ENCODE measurements at places on chromosomes 1 and 21.
A peak's percentile ranks its signal among the peaks of the same experiment; 100 is the strongest.

DNA sequence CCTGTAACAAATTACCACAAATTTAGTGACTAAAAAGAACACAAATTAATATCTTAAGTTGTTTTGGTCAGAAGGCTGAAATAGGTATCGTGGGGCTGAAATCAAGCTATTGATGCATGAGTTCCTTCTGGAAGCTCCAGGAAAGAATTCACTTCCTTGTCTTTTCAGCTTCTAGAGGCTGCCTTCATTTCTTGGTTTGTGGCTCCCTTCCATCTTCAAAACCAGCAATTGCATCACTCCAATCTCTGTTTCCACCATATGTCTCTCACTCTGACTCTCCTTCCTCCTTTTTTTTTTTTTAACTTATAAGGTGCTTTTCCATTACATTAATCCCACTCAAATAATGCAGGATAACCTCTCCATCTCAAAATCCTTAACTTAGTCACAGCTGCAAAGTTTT, 78.4 kb downstream of the OLFM3 start:
- DNase-seq, result no peak

DNA sequence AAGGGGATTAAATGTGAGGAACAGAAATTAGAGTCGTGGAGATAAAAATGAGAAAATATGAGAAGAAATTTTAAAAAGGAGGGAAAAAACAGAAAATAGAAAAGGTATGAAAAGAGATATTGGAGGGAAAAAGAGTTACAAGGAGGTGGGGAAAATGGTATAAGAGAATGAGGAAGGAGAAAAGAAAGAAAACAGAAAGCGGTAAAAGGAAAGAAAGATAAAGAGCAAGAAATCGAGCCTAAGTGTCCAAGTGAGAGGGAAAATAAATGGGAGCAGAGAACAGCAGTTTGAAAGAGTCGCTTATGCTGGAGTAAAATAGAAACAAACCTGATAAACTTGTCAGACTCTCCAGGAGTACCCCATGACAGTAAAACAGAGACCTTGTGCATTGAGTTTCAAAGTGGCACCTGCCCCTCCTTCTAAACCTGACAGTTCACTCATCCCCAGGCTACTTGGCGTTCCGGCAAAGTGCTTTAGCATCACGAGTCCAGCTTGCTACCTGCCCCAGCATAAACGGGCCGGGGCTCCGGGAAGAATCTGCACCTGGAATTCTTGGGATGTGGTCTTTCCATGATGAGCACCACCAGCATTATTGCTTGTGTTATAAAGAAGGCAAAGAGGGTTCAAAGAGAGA, 585 bp downstream of the NEGR1 start:
- DNase-seq, result no peak

DNA sequence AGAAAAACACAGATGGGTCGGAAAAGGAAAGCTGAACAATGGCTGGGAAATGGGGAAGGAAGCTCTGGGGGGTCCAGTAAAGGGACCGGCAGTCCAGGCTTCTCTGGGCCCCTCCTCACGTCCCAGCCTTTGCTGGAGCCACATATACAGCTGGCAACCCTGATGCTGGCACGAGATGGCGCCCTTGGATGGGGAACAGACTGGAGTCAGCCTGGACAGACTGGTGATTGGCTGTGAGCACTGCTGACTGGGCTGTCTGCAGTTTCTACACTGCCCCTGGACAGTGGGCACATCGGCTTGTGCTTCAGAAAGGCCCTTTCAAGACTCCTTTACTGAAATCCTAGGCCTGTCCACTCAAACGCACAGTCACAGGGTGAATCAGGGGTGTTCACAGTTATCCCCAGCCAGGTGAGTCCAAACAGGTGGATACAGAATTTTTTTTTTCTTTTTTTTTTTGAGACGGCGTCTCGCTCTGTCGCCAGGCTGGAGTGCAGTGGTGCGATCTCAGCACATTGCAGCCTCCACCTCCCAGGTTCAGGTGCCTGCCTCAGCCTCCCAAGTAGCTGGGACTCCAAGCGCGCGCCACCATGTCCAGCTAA, 31.1 kb upstream of the ZBTB40 start:
- peak; percentile 71 for DNase-seq

DNA sequence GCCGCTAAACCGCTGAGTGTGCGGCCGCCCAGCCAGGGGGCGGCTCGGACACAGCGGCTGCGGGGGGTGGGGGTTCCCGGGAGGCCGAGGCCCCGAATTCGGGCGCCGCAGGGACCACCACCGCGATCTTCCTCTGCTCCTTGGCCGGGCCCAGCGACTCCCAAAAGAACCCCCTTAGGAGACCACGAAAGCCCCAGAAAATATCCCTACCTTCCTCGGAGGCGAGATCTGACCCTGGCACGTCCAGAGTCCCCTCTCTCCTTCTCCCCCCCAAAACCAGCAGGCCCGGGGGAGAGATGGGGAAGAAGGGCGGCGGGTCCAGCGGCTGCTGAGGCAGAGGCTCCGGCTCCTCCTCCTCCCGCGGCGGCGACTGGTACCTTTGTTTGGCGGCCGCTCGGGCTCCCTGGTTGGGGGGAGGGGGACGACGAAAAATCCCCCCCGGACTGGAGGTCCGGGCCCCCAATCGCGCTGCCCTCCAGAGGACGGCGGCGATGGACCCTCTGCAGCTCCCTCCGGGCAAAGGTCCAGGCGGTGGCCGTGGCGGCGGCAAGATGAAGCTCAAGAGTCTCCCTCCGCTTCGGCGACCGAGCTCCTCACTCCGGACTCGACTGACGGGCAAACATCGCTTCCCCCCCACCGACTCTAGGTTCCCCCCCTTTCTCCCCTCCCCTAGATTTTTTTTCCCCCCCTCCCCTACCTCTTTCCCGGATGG, at the start of gene ARID4B:
Gene ARID4B (minus strand): TSS at position 621 of the 712 bp plus-strand sequence. CDS start 1,260 bp downstream, outside the sequence.
- no peak for DNase-seq

DNA sequence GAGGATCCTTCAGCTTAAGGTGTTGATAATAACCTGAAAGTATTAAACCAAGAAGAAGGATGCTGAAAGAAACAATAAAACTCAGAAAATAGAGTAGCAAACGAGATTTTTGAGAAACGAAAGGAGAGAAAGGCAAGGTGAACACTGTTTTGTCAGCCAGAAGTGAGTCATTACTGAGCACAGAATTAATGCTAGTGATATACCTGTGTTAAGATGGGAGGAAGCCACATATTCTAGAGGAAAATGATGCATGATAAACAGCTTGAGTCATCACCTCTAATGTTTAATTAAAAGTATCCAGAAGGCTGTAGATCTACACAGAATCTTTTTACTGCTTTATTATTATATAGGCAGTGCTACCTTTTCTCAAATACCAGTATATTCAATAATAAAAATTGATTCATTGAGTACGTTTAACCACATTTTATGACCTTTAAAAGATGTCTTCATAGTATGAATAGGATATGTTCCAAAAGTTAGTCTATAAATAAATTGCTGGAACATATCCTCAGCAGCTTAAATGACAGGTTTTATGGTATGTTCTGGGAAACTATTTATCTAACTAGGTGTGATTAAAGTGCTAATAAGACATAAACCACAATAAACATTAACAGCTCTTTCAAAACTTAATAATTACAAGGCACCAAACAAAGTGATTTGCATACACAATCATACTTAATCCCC, 10.3 kb downstream of the SH3GLB1 start:
- no peak for DNase-seq

GRCh38 chr1:147723691-147724323, 36.6 kb downstream of the GJA5 start:
- no peak for DNase-seq

- DNase-seq, result no peak
These were observed 119.7 kb downstream of the PPIAL4G start for GRCh38 chr1:148363439-148363810.

DNA sequence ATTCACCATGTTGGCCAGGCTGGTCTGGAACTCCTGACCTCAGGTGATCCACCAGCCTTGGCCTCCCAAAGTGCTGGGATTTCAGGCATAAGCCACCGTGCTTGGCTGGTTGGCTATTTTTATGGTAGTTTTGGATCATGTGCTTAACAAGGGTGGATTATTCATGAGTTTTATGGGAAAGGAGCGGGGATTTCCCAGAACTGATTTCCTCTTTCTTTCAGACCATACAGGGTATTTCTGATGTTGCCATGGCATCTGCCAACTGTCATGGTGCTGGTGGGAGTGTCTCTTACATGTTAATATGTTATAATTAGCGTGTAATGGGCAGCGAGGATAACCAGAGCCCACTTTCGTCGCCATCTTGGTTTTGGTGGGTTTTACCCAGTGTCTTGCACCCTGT, 3.2 kb downstream of the TRPM2 start:
- DNase-seq, result no peak

- DNase-seq, result no peak
These were observed 59.0 kb upstream of the TINAGL1 start for GRCh38 chr1:31517301-31517700.

DNA sequence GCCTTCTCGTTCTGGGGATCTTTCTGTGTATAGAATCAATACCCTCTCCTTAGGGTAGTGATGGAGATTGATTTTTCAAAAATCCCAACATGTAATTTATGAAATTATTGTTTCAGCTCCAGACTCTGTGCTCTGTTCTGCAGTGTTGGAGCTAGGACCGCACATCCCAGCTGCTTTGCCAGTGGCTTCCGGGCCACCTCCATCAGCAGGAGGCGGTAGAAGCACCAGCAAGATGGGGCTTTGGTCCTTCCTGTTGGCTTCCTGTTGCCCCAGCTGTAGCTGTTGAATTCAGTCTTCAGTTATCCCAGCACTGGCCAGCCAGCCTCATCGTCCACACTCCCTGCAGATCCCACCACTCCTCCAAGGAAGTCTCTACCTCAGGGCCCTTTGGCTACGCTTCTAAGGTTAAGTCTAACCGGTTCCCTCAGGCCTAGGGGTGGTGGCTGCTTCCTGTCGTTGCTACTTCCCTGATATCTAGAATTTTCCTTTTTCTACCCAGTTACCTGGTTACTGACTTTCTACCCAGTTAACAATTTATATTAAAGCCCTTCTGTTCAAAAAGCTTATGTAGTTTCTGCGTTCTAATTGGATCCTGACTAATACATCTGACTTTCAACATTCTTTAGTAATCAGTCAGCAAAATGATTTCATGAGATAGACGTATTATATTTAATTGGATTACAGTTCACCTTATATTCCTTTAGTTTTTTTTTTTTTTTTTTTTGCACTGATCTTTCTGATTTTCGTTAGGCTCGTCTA, 24.6 kb downstream of the GALNT2 start:
- peak; percentile 21 for DNase-seq

DNA sequence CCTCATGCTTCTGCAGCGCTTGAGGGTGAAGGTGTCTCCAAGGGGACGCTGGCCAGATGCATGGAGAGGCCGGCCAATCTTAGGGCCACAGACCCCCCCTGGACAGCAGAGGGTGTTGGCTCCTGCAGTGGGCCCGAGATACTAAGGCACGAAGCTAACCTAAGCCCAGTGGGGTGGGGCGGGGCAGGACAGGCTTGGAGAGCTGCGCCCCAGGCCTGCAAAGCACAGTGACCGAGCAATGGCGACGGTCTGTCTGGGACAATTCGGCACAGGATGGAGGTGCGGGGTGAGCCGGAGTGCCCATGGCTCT, 1.3 kb downstream of the FNDC10 start:
- no peak for DNase-seq

DNA sequence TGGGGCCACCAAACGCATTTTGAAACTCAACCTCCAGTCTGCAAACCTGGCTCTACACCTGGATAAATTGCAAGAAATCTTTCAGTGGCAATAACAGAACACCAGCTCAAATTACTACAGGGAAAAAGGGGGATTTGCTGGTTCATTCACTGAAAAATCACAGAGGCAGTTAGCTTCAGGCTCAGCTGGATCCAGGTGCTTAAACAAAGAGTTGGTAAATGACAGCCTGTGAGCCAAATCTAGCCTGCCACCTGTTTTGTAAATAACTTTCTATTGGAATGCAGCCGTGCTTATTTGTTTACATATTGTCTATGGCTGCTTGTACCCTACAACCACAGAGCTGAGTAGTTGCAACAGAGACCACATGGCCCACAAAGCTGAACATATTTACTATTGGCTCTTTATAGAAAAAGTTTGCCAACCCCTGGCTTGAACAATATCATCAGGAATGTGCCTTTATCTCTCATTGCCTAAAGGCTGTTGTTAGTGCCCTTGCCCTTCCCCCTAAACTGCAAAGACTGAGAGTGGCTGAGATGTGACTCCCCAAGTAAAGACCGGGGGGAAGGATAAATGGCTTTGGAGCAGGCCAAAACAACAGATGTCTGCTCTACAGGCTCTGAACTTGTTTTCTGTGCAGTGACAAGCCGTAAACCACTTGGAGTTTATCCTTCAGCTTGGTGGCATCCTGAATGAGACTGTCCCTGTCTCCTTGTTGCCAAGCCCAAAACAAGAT, 21.5 kb upstream of the PTPRF start:
- DNase-seq, result no peak

GRCh38 chr1:228009828-228010775, 3.3 kb downstream of the WNT3A start:
- DNase-seq, result no peak

All from fibroblast of gingiva (primary cell).